ENCODE measurements at places on chromosomes 2 and 18. TPM values are rescaled to one million over a fixed set of nuclear protein-coding genes. Genes with fewer than 3 reads are reported as not detected.

GRCh38 chr2:231684314-231685223, 23.8 kb upstream of the PTMA start:
- DNase-seq: no peak

- no peak for DNase-seq
Observed at GRCh38 chr2:60051991-60052390, 501.5 kb downstream of the BCL11A start.

The C2orf78 gene
- total RNA-seq: not detected

The EFR3B gene
- under 0.01 TPM for total RNA-seq

GRCh38 chr18:58402247-58402646, 226.6 kb downstream of the ALPK2 start:
- DNase-seq: peak; percentile 42

DNA sequence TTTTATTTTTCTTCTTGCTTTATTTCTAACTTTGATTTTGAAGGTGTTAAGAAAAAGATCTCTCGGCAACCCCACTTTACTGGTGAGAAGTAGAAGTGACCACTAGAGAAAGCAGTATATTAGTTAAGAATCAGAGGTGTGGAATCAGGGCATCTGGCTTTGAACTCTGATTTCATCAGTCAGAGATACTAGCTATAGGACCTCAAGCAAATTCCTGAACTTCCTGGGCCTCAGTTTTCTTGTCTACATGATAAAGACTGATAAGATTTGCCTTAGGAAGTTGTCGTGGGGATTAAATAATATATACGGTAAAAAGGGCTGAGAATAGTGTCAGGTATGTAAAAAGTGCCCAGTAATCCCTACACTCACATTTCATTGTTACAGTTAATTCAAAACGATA, 440.3 kb upstream of the CRIM1 start:
- no peak for DNase-seq

The TNFRSF11A gene
- total RNA-seq: under 0.01 TPM

The C2orf49 gene
- 23.7 TPM for total RNA-seq
